ENCODE measurements at places on chromosomes 12 and 14.
A peak's percentile ranks its signal among the peaks of the same experiment; 100 is the strongest.

GRCh38 chr12:119627019-119627643 is 33.6 kb downstream of the TMEM233 start:
- no peak for DNase-seq

GRCh38 chr14:21093769-21094681 is 4.4 kb downstream of the ZNF219 start:
- DNase-seq, result no peak

GRCh38 chr12:40240779-40241178 is 16.0 kb downstream of the LRRK2 start:
- DNase-seq, result no peak

GRCh38 chr14:106586098-106586704 is 1059.8 kb downstream of the TMEM121 start:
- peak; percentile 24 for DNase-seq

DNA sequence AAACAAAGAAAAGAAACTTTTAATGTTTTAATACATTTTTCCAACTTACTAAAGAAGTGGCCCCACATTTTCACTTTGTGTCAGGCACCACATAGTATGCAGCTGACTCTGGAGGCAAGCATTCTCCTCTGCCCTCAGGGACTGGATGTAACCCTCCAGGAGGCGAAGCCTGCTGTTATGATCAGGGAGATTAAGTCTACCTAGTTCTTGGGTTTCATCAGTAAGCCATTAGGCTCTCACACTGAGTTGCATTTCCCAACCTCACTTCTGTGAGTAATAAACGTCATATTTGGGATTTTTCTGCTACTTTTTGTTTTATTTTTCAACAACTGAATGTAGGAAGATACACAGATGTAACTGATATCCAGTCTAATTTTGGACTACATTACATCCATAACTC is 101.2 kb upstream of the LRFN5 start:
- DNase-seq, result no peak

- no peak for DNase-seq
Measured at GRCh38 chr14:34593740-34594375, 36.1 kb downstream of the SNX6 start.

DNA sequence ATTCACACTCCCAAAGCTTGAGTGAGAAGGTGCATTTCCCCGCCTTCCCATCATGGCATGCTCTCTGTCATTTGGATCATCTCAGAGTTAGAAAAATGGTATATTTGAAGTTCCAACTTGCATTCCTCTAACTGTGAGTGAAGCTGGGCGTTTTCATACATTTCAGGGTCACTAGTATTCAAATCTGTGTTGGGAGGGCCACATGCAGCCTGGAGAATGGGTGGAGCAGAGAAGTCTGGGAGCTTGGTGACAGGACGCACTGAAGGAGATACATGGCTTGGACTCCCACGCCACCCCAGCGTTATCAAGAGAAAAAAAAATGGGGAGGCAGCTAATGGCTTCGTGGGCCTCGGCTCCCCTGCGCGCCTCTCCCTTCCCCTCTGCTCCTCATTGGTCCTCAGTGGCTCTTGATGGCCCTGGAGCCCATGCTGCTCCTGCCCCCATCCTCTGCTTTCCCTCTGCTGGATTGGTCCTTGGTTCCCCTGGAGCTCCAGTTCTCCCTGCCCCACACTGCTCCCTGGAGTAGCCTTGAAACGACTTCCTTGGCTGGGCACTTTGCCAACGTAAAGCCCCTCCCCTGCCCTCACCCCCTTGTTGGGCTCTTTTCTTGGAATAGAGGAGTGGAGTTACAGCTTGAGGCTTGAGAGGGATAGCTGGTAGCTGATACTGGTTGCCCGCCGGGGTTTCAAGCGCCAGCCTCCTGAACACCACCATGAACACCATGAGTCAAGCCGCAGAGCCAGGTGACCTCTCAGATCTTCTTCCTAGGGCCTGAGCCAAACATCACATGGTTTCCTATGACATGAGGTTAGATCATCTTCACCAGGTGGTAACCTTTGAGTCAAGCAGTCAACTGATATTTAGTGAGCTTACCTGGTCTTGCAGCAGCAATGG is 139.6 kb downstream of the PRKCH start:
- DNase-seq, result no peak

- no peak for DNase-seq
Measured at GRCh38 chr12:132602572-132603239, 7.7 kb downstream of the LRCOL1 start.

DNA sequence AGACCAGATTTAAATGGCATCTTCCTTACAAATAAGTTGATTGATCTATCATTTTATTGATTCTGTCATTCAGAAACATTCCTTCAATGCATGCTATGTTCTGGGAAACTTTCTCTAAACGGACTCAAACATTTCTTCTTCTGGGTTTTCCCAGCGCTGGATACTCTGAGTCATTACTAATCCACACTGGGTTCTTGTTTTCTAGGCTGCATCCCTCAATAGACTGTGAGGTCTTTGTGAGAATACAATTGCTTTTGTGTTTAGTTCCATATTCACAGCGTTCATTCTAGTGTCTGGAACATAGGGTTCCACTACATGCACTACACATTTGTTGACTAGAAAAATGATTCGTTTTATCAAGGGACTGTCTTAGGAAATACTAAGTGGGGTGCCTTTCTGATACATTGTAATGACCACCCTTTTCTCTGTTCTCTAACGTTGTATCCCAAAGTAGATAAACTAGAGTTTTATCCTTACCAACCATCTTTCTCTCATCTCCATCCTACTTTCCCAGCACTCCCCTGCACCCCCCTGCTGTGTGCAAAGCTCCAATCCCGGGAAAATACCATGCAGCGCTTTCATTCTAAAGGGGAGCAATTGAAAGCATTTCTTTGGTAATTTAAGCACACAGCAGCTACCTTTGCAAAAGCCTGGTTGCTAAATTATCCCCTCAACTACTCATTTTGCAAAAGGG is 878.7 kb downstream of the DIO2 start:
- DNase-seq, result no peak

DNA sequence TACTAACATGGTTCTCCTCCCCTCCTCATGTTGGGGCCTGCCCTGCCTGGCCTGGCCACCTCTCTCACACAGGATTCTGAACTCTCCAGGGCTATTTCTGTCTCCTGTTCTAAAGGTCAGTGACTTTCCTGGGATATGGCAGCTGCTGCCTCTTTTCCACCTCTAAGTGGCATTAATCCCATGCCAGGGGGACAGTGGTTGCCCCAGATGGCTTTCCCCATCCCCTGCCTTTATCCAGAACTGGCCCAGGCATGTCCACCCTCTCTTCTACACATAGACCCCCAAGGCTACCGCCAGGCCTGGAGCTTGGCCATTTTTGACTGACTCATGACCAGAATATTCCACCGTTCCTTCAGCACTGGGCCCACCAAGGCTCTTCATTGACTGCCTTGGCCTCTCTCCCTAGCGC is 90.4 kb downstream of the IRF2BPL start:
- DNase-seq, result no peak

- DNase-seq, result no peak
Measured at GRCh38 chr12:49111206-49111605, 559 bp upstream of the LMBR1L start.

DNA sequence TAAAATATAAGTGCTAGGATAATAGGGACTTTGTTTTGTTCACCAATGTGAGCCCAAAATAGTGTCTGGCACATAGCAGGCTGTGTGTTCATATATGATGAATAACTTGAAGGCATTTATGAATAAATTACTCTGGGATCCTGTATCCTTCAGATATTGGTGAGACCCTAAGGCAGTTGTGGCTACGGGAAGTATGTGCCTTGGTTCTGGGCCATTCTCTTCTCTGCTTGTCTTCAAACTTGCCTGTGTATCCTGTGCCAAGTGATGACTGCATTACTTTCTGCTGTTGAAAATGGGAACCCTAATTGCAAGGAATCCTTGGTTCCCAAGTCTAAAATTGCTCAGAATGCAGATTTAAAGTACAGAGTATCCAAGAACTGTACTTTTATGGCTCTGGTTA is 67.6 kb upstream of the KTN1 start:
- no peak for DNase-seq

GRCh38 chr14:93976477-93977057 is at the start of gene ASB2:
ASB2 (minus strand) TSS chr14:93976570; CDS start chr14:93964539, 12,031 bp downstream.
- no peak for DNase-seq

- no peak for DNase-seq
Measured at GRCh38 chr14:61691495-61691894, 3.8 kb upstream of the HIF1A start.

GRCh38 chr14:89293314-89293916 is 123.6 kb downstream of the FOXN3 start:
- DNase-seq, result no peak

All from stimulated activated CD8-positive, alpha-beta memory T cell treated with anti-CD3 and anti-CD28 coated beads, Interleukin-12 subunit alpha, Interleukin-12 subunit beta, amount 100 ng/mL, for 4 hours (primary cell).